Gastroesophageal sphincter (tissue), 4 donors: ENCODE measurements at places on chromosomes 1 and 21. TPM values are rescaled to one million over a fixed set of nuclear protein-coding genes. Genes with fewer than 3 reads are reported as not detected.

DIO1 gene
- total RNA-seq: not detected

DNA sequence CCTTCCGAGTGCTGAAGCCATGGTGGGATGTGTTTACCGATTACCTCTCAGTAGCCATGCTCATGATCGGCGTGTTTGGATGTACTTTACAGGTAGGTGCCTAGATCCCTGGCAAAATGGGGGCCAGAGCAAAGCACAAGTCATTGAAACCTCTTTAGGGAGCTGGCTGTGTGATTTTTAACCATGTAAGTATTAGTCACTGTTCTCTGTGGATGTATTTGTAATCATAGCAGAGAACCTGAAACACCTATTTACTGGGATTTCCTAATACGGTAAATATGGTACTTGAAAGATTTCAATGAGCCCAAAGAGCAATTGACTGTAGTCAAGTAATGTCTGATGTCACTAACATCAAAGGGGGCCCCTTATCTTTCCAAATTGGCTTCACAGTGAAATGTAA, 53.6 kb downstream of the LRRC8C start:
- no peak for ATAC-seq

LYST gene
- total RNA-seq: 63.5 TPM

- ATAC-seq: no peak
Observed at GRCh38 chr1:245986404-245987218, 520.5 kb downstream of the SMYD3 start.

GRCh38 chr1:30028939-30029338, 694.4 kb downstream of the MATN1 start:
- no peak for ATAC-seq

DNA sequence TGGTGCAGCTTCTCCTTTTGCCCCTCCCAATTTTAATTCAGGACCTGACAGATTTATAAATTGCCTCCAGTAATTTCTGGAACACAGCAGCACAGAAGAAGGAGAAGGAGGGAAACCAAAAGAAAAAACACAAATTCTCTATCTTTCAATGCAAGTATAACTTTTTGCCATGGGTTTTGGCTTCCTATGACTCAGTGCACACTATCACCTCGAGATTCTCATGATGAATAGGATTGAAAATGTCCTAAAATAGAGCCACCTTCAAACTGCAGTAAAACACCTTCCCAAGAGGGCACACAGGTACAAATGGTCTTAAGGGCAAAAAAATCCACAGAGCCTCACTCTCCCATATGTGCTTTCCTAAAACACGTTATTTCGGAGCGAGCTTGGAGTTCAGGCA, 113.6 kb downstream of the HLCS start:
- ATAC-seq: no peak

DNA sequence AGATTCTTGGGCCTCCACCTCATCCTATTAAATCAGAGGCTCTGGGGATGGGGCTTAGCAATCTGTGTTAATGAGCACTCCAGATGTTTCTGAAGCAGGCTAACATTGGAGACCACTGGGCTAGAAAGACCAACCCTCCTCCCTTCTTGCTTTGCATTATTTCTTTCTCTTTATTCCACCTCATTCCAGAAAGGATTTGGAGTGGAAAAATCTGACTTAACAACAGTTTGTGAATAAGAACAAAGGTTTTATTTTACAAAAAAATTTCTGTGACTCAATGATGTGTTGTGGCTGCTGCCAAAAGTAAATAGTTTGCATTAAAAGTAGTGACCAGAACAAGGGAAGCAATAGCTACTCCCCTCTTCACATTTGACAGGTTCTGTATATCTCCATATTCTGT, 79.4 kb downstream of the TGFB2 start:
- ATAC-seq: no peak

DNA sequence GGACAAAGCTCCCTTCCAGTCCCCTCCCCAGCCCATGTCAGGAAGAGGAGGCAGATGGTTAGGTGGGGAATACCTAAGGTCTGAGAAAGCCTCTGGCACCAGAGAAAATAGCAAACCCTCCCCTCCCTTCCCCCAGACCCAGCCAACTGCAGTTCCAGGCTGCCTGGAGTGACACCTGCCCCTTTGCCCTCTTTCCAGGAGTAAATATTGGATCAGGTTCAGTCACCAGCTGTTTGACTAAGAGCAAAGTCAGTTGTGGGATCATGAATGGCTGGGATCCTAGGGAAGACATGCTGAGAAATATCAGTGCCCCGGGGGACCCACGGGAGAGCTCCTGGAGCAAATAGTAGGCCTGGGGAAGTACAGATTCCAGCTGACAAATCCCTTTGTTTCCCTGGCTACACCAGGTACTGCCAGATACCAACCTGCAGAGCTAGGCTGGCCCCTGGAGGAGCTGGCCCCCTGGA, 12.2 kb upstream of the CDK18 start:
- no peak for ATAC-seq

- no peak for ATAC-seq
Observed at GRCh38 chr1:94641990-94642389, 100.4 kb upstream of the F3 start.

DNA sequence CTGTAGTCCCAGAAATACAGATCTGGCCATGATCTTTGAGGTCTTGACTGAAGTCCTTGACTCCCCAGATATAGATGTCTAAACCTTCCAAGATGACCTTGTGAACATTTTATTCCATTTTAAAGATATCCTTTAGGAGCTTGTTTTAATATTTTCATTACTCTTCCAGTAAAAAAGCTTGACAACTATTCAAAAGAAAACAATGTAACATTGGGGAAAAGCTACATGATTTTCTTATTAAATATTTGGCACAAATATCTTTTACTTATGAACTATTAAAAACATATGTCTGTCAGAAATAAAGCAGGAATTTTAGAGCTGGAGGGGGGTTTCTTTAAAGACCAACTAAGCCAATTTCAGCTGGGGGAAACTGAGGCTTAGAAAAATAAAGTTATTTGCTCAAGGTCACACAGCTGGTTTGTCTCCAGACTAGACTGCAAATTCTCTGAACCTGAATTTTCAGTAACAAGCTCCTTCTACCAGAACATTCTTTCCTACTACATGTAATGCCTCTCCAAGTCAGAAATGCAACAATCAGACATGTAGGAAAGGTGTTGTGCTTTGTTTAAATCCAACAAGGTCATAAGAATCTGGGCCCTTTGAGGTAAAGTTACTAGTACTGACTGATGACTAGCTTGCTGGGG, 67.0 kb upstream of the PTCH2 start:
- no peak for ATAC-seq

PALMD gene
- total RNA-seq: 28.9 TPM
